Mesothelial cell of epicardium (in vitro differentiated cells): ENCODE measurements at places on chromosomes 2 and 18.

DNA sequence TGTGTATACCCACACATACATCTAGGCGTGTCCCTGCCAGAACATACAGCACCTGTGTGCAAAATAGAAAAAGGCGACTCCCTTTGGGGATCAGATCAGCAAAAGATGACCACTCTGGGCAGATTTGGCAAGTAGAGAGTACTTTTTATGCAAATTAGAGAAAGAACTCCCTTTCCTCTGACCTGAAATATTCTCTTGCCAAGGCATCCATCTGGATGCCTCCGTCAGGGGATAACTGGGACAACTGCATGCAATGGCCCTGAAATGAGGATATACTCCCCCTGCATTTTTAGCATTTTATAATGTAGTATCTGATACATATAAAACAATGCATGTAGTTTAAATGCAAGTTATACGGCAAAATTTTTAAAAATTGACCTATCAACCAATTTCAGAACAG, 247.7 kb downstream of the ICOS start:
- DNase-seq: no peak
- H3K4me3 ChIP-seq: no peak overlapping the region
- no peak overlapping the region for H3K27ac ChIP-seq
- no peaks in the 10 kb centered on the region for H3K27me3 ChIP-seq

DNA sequence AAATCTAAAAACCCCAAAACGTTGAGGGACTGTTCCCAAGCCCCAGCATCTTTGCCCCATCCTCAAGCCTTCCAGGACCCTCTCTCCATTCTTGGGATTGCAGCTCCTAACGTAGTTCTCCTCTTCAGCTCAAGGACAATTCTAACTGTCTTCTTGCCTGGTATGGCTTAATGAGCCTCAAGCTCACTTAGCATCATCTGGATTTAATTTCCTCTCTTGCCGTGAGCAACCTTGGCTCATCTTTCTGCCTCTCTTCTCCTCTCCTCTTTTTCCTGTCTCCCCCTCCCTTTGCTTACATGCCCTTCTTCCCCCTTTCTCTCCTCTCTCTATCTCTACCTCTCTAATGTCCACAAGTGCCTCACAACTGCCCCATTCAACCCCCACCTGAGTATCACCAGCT, 44.2 kb downstream of the TACR1 start:
- no peak for DNase-seq
- no peaks in the 10 kb centered on the region for H3K36me3 ChIP-seq
- no peak overlapping the region for H3K4me3 ChIP-seq
- H3K27ac ChIP-seq: peak overlapping the region; percentile 70

DNA sequence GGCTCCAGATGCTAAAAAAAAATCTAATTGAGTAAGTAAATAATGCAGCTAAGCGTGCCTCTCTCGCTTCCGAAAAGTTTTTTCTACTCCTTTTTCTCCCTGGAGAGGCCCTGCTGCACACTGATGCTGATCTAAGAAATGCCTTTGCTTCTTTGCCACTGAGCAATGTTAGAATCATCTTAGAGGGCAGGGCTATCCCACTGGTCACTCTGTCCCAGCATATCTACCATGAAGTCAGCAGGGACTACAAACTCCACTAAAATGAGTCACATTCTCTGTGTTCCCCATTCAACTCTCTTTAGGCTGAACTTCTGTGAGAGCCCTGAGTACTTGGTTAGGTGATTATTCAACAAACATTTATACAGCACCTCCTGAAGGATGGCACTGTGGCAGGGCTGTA, 127.6 kb upstream of the LYPD1 start:
- no peaks in the 10 kb centered on the region for H3K4me1 ChIP-seq
- DNase-seq: no peak
- H3K36me3 ChIP-seq: no peaks in the 10 kb centered on the region
- no peak overlapping the region for H3K4me3 ChIP-seq

GRCh38 chr2:205860181-205860580, 177.9 kb downstream of the NRP2 start:
- no peak overlapping the region for H3K27ac ChIP-seq
- DNase-seq: no peak
- H3K4me1 ChIP-seq: no peaks in the 10 kb centered on the region
- H3K27me3 ChIP-seq: no peaks in the 10 kb centered on the region
- no peak overlapping the region for H3K4me3 ChIP-seq

DNA sequence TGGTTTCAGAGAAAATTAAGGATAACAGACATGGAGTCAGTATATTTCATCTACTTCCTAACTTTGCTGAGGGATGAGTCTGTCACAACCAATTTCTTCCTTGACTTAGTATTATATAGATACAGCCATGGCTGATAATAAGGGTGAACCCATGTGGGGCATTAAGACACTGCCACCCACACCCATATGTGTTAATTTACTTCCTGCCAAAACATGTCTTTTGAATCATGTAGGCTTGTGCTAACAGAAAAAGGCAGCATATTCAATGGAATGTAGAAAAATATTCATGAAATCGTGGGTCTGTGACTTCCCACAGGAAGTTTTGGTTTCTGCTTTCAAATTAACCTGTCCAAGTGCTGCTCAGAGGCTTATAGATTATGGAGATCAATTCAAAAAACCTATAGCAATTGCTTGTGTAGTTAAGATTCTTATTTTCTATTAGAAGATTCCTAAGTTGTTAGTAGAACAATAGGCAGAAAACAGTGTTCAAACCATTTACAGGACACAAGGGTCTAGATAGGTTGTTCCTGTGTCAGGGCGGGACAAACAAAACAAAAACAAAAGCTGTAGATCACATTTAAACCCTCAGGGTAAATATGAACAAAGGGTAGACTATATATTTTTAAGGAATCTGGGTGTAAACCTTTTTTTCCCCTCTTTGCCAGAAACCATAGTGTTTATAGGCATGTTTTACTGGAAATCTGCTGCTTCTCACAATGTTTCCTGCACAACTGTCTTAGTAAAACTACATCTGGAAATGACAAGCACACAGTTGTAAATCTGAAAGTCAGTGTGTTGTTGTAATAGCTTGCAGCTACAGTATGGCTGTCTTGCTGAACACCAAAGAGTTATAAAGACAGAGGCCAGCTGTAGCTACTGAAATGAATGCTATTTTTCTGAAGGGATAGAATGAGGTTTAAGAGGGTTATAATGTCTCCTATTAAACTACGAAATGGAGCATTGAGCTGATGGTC, 691.2 kb downstream of the EPHA4 start:
- H3K36me3 ChIP-seq: no peaks in the 10 kb centered on the region
- no peaks in the 10 kb centered on the region for H3K27me3 ChIP-seq
- H3K4me3 ChIP-seq: no peak overlapping the region
- no peak overlapping the region for H3K27ac ChIP-seq

DNA sequence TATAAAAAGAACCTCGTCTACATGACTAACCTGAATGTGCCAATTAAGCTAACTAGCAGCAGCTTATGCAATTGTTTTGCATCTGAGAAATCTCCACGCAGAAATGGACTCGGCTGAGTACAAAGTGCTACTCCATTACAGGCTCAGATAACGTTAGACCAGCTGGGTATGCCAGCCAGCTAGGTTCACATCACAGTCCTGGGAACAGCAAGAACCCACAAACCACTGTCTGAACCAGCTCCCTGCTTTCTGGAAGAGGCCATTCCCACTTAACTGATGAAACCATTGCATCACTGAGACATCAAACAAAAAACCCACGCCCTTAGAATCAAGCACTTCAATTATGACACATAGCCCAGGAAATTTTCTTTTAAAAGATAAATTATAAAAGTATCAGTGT, 202.7 kb downstream of the CYRIA start:
- no peak for DNase-seq
- peaks cover 8% of the 10 kb centered on the region for H3K36me3 ChIP-seq
- H3K4me1 ChIP-seq: no peaks in the 10 kb centered on the region
- H3K27ac ChIP-seq: no peak overlapping the region
- H3K27me3 ChIP-seq: no peaks in the 10 kb centered on the region

GRCh38 chr18:67794521-67794920, 278.0 kb upstream of the DSEL start:
- no peaks in the 10 kb centered on the region for H3K36me3 ChIP-seq
- peaks cover under 1% of the 10 kb centered on the region for H3K27me3 ChIP-seq
- no peak overlapping the region for H3K27ac ChIP-seq
- H3K4me1 ChIP-seq: no peaks in the 10 kb centered on the region
- DNase-seq: no peak

DNA sequence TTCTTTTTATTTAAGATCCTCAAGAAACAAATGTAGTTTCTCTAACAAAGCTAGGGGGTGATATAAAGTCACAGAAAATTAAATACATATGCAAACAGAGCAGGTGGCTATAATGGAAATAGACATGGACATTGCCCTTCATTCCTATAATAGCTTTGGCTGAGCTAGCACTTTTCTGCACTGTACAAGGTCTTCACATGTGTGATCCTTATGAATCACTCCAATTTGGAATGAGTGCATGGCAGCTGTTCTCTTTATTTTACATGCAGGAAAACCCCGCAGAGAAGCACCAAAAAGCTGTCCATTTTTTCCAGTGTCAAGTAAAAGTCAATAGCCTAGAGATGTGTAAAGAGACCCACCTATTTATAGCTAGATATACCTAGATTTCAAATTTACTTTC, 747.4 kb upstream of the SLC8A1 start:
- no peaks in the 10 kb centered on the region for H3K4me1 ChIP-seq
- no peaks in the 10 kb centered on the region for H3K27me3 ChIP-seq
- DNase-seq: no peak
- no peak overlapping the region for H3K4me3 ChIP-seq
- no peaks in the 10 kb centered on the region for H3K36me3 ChIP-seq

- H3K4me3 ChIP-seq: no peak overlapping the region
- no peaks in the 10 kb centered on the region for H3K27me3 ChIP-seq
- no peak for DNase-seq
- H3K27ac ChIP-seq: no peak overlapping the region
These were observed 61.7 kb downstream of the CD226 start for GRCh38 chr18:69885841-69886531.

DNA sequence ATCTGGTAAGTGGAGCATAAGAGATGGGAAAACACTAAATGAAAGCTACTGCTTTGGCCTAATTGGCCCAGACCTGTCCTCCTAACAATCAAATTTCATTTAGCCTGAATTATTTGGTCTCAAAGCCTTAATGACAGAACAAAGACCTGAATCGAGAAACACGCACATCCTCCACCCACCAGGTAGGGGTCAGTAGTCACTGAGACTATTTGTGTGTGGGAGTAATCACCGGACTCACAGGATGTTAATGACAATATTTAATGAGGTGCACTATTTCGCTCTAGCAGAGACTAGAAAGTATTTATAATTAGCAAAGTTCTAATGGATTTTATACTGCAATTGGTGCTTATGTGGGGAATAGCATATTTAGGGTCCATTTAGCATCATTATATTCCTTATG, 68.1 kb downstream of the RBM43 start:
- no peaks in the 10 kb centered on the region for H3K4me1 ChIP-seq
- H3K4me3 ChIP-seq: no peak overlapping the region
- no peak for DNase-seq
- no peaks in the 10 kb centered on the region for H3K36me3 ChIP-seq
- H3K27ac ChIP-seq: no peak overlapping the region

GRCh38 chr2:188798159-188798558, 176.0 kb upstream of the COL3A1 start:
- no peaks in the 10 kb centered on the region for H3K27me3 ChIP-seq
- H3K27ac ChIP-seq: no peak overlapping the region
- H3K36me3 ChIP-seq: peaks cover 17% of the 10 kb centered on the region
- no peak for DNase-seq
- no peak overlapping the region for H3K4me3 ChIP-seq

DNA sequence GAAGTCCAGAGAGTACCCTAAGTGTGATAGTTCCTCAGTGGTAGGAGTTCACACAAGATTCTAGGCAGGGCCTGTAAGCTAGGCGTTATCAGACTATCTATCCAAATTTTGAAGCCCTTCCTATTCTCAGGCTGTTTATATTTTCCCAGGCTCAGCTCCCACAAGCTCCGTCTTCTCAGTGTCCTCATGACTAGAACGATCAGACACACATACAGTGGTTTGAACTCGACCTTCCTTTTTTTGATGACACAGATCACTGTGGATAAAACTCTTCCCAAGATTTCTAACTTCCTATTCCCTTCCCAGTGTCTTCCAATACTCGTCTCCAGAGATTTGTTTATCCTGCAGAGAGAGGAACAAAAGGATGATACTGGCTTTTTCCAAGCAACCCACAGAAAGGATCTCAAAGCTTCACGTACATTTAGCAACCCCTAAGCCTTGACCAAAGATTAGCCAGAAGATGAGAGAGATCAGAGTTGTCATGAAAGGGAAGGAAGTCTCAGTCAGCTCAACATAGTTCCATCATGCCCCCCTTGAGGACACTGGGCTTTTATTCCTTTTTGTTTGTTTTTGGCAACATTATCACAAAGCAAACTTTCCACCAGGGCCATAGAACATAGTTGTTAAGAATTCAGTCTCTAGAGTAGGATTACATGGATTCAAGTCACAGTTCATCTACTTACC, 42.3 kb upstream of the DOK6 start:
- DNase-seq: no peak
- H3K36me3 ChIP-seq: no peaks in the 10 kb centered on the region
- H3K4me3 ChIP-seq: no peak overlapping the region
- H3K4me1 ChIP-seq: no peaks in the 10 kb centered on the region
- H3K27me3 ChIP-seq: no peaks in the 10 kb centered on the region

- no peaks in the 10 kb centered on the region for H3K27me3 ChIP-seq
- peaks cover 7% of the 10 kb centered on the region for H3K4me1 ChIP-seq
- no peak overlapping the region for H3K4me3 ChIP-seq
- DNase-seq: no peak
- H3K27ac ChIP-seq: no peak overlapping the region
These were observed 1988.8 kb upstream of the PIK3C3 start for GRCh38 chr18:39966275-39966674.

DNA sequence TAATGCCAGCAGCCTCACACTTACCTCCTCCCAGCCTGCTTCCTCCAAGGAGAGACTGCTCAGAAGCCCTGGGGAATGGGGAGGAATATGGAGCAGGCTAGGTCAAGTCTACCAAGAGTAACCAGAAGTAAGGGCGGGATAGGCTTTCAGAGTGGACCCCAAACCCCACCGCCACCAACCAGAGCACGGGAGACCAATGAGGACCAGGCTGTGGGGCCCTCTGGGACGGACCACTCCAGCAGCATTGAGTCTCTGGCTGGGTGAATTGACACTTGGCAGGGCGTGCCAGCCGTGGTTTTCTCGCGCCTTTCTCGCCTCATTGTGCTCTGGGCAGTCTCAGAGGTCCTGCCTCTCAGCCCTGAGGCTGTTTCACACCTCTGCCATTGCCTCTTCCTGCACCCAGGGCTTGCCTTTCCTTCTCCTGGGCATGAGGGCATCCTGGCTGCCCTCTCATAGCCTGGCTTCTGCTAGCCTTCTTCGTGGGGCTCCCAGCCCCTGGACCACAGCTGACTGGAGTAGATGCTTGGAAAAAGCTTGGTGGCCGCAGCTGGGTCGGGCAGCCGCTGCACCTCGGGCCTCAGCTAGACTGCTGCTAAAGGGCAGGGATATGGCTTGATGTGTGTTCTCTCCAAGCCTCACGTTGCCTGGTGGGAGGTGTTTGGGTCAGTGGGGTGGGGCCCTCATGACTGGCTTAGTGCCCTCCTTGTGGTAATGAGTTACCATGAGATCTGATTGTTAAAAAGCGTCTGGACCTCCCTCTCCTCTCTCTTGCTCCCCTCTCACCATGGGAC, 40.5 kb upstream of the HS6ST1 start:
- peak; percentile 26 for DNase-seq
- no peaks in the 10 kb centered on the region for H3K27me3 ChIP-seq
- H3K27ac ChIP-seq: no peak overlapping the region
- H3K4me1 ChIP-seq: peaks cover 32% of the 10 kb centered on the region

- no peaks in the 10 kb centered on the region for H3K36me3 ChIP-seq
- no peak overlapping the region for H3K4me3 ChIP-seq
- no peaks in the 10 kb centered on the region for H3K4me1 ChIP-seq
These were observed 16.2 kb upstream of the BBS5 start for GRCh38 chr2:169462896-169463695.

GRCh38 chr2:23664066-23664788, 262.7 kb downstream of the ATAD2B start:
- H3K4me3 ChIP-seq: no peak overlapping the region
- peaks cover 12% of the 10 kb centered on the region for H3K36me3 ChIP-seq
- H3K27me3 ChIP-seq: no peaks in the 10 kb centered on the region
- H3K27ac ChIP-seq: no peak overlapping the region
- DNase-seq: no peak
- H3K4me1 ChIP-seq: no peaks in the 10 kb centered on the region
